ENCODE measurements at places on chromosomes 1 and 21. TPM values are rescaled to one million over a fixed set of nuclear protein-coding genes. Genes with fewer than 3 reads are reported as not detected.

Gene MYOM3
- 7.9 TPM for total RNA-seq

GRCh38 chr1:233295975-233296322 lies 424 bp upstream of the PCNX2 start:
- no peak for DNase-seq

DNA sequence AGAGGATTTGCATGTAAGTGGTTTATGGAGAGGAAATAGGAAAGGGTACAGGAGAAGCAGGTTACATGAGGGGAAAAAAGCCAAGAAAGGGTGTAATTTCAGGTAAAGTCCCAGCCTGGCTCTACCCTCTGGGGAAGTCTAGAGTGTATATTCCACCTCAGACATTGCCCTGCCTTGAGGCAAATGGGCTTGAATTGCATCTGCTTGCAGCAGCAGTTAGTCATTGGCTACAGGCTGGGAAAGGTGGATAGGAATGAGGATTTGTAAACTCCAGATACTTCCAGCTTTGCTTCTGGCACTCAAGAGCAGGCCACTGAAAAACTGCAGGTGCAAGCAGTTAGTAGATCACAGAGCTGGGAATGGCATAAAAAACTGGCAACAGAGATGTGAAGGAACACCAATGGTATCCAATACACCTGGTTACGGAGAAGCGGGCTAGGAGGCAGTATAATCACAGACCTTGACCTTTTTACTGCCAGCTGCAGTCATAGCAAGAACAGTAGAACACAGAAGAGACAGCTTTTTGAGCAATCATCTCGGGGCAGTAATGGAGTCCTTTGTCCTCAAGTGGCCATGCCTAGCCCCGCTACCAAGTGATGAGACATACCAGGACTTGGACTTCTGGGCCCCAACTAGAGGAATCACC lies 226.9 kb upstream of the NRIP1 start:
- DNase-seq, result no peak

- no peak for DNase-seq
Observed at GRCh38 chr1:207876131-207876530, 34.8 kb downstream of the CD34 start.

Gene TMEM269
- total RNA-seq, result 0.04 TPM

Gene SELP
- not detected for total RNA-seq

DNA sequence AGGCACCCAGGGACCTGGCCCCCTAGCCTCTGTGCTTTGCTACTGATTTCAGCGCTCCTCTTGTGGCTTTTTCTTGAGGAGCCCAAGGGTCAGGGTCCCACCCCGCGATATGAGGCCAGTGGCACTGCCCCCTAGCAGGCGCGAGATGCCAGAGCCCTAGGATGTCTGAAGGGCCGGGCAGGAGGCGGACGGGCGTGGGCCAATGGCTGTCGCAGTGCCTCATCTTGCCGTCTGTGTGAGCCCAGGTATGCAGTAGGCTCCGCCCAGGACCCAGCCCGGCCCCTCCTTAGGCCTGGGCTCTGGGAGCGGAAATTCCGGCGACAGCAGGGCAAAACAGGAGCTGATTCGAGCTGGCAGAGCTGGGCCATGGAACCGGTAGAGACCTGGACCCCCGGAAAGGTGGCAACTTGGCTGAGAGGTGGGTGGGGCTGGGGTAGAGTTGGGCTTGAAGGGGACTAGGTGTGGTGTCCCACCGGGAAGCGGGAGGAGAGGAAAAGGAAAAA lies at the start of gene CNKSR1:
Gene CNKSR1, plus strand, starts transcription at position 310 of the 503 bp plus-strand sequence. Its CDS starts 57 bp downstream, at position 367.
- DNase-seq, result no peak

GRCh38 chr1:59013928-59014279 lies 230.1 kb upstream of the JUN start:
- DNase-seq, result no peak

Gene CATSPERE
- 0.21 TPM for total RNA-seq

- no peak for DNase-seq
Observed at GRCh38 chr1:208256556-208256955, 12.4 kb upstream of the PLXNA2 start.

GRCh38 chr1:118983558-118984041 lies 4.5 kb downstream of the TBX15 start:
- no peak for DNase-seq

GRCh38 chr1:93847811-93848288 lies 31.2 kb downstream of the DNTTIP2 start:
- DNase-seq, result no peak

DNA sequence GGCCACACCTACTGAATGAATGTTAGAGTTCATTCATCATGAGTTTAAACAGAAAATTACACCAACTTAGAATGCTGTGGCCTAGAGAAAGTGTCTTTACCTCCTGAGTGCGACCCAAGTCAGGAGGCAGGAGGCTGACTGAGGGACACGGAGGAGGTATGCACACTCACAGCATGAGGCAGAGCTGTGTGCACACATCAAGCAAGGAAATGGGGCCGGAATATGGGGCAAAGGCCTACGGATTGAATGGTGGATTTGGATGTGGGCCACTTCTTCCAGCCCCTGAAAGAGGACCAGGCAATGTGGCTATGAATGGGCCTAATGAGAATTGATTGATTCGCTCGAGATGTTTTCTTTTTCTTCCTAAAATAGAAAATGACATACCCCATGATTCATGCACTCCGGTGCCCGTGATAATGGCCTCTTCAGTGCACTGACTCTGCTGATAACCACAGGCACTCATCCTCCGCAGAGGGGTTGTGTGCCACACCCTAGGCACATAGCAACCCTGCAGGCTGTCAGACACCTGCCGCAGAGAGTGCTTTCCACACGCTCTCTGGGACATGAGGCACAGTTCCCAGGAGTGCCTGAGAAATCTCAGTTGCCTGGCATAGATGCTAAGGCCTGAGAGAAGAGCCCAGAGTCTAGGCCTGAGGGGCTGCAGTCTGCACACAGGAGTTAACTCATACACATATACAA lies 155.5 kb downstream of the GLUL start:
- peak; percentile 2 for DNase-seq

DNA sequence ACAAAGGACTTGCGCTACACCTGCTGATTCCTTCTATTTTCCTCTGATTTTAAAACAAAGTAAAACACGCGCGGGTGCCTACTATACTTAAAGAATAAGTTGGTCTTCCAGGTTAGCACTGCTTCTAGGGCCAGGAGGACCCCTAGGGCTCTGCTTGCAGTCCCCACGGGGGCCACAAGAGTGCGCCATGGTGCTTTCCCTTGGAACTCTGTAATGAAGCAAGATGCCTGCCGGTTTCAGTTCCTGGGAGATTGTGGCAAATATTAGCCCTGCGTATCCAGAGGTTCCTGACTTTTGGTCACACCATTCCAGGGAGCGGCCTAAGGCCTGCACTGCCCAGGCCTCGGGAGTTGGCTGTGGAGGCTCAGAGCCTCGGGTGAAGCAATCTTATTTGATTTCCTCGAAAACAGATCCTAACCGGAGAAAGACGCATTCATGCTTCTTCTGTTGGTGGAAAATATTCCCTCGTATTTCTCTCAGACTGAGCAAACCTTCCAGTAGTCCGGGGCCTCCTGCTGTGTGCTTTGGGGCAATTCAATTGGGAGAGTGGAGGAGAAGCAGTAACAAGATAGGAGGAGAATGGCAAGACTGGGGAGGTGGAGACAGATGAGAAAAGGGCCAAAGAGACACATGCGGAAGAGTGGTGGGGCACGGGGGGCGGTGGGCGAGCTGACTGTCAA lies 25.3 kb downstream of the ADAM30 start:
- peak; percentile 37 for DNase-seq

DNA sequence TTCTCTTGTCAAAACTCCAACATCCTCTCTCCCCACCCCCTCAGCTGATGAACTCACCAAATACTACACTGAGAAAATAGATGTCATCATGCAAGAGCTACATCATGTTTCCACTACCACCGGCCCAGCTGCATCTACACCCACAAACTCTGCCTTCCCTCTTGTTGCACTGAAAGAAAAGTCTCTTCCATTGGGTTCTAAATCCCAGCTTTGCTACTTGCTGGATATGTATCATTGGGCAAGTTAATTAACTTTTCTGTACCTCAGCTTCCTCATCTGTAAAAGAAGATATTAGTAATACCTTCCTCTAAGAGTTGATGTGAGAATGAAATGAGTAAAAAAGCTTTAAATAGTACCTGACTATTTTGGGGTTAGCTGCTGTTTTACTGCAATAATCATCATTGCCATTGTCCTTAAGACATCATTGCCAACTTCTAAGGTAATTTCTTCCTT lies 108.6 kb downstream of the OLFML2B start:
- DNase-seq, result no peak

DNA sequence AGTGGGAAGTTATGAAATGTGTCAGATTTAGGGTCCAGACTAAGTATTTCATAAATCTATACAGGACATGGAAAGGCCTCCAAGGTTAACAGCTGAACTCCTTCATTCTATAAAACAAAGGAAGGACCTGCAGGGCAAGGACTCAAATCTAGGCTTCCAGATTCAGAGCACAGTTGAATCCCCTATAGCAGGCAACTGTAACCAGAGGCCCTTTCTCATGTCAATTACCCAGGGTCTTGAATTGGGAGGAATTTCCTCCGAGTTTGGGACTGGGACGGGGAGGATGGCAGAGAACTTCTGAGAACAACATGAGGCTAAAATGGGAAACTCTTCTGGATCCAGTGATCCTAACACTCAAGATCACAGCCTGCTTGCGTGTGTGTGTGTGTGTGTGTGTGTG lies 112.9 kb upstream of the BEND5 start:
- no peak for DNase-seq

- no peak for DNase-seq
Observed at GRCh38 chr1:91750398-91750996, 135.5 kb downstream of the TGFBR3 start.
